ENCODE measurements at places on chromosomes 7 and 10.

DNA sequence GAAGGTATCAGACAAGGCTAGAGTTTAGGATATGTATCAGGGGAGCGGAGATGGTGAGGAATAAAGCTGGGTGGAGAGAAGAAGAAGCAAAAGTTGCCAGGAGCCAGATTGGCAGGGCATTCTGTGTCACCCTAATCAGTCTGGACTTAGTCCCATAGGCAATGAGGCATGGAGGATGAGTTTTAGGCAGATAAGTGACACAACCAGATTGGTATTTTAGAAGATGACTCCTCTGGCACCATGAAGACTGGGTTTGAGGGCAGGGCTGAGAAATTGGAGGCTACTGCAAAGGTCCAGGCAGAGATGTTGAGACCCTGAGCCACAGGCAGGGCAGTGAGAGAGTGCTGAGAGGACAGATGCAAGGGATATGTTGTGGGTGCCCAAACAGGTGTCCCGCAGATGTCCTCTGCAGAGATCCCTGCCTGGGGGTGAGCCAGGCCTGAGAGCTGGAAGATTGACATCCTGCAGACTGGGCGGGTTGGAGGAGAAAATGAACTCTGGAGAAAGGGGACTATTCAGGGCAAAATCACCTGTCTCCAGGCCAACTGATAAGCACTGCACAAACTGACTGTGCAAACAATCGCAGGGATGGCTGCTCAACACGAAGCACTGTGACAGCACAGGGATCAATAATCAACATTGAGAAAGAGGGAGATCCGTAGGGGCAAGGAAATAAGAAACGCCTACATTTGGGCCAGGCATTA lies 11.9 kb upstream of the HABP2 start:
- H3K36me3 ChIP-seq, result no peaks in the 10 kb centered on the region
- peaks cover 27% of the 10 kb centered on the region for H3K4me1 ChIP-seq
- no peak overlapping the region for H3K4me3 ChIP-seq
- no peaks in the 10 kb centered on the region for H3K27me3 ChIP-seq
- no peak overlapping the region for H3K27ac ChIP-seq
- peak; percentile 77 for DNase-seq

- H3K27ac ChIP-seq, result no peak overlapping the region
- no peaks in the 10 kb centered on the region for H3K4me1 ChIP-seq
- H3K27me3 ChIP-seq, result no peaks in the 10 kb centered on the region
- DNase-seq, result no peak
- H3K4me3 ChIP-seq, result no peak overlapping the region
Measured at GRCh38 chr7:3510101-3511020, 209.3 kb downstream of the SDK1 start.

DNA sequence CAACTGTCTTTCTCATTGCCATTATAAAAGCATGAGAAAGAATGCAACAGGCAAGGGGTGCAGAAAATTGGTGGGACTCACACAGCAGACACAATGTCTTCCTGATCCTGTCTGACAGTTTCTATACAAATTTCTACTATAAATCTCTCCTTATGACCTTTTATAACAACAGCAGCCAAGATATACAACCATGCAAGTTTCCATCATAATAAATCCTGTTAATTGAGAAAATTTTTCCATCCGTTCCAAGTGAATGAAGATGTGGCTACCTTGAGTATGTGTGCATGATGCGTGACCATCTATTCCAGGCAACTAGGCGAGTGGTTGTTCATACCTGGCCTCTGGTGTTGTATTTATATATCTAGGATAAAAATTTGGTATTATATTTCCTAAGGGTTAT lies 216.7 kb downstream of the BBS9 start:
- no peak overlapping the region for H3K27ac ChIP-seq
- H3K4me1 ChIP-seq, result no peaks in the 10 kb centered on the region
- no peak overlapping the region for H3K4me3 ChIP-seq
- no peaks in the 10 kb centered on the region for H3K36me3 ChIP-seq
- H3K27me3 ChIP-seq, result no peaks in the 10 kb centered on the region

DNA sequence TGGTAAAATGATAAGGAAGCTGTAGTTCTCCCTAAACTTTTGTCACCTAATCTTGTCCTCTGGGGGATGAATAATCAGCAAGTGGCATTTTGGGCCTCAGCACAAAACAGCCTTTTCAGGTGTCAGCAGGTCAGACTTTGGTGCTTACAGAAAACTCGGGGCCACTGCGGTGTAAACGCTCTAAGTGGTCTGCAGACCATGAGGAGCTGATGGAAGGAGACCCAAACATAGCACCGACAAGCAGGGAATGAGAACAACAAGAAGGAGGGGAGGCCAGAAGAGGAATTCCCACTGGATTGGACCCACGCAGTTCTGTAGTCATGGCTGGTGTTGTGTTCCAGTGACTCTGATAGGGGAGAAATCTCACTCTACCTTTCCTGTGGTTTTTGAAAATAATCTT lies 45.4 kb downstream of the RAMP3 start:
- no peak for DNase-seq
- H3K4me1 ChIP-seq, result peaks cover 19% of the 10 kb centered on the region
- H3K4me3 ChIP-seq, result no peak overlapping the region
- H3K27ac ChIP-seq, result no peak overlapping the region
- peaks cover 20% of the 10 kb centered on the region for H3K27me3 ChIP-seq
- no peaks in the 10 kb centered on the region for H3K36me3 ChIP-seq

DNA sequence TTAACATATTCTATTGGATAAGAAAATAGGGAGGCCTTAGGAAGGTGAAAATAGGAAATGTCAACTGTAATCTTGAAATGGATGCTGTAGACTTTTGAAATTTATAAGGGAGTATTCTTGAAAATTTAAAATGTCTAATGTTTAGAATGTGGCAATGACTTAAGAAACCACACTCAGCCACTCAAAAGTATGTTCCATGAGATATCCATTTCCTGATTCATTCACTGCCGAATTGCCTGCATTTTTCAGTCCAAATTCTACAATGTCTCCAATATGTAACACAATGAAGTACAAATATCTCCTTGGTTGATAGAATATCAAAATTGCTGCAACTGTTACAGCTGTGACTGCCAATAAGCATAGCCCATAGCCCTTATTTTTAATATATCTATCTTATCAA lies 25.9 kb downstream of the PRKG1 start:
- 0 out of 2 replicates have a peak, but pooled peaks cover 8% of the 10 kb centered on the region for H3K4me1 ChIP-seq
- no peak overlapping the region for H3K27ac ChIP-seq
- no peak overlapping the region for H3K4me3 ChIP-seq
- peak; percentile 36 for DNase-seq

DNA sequence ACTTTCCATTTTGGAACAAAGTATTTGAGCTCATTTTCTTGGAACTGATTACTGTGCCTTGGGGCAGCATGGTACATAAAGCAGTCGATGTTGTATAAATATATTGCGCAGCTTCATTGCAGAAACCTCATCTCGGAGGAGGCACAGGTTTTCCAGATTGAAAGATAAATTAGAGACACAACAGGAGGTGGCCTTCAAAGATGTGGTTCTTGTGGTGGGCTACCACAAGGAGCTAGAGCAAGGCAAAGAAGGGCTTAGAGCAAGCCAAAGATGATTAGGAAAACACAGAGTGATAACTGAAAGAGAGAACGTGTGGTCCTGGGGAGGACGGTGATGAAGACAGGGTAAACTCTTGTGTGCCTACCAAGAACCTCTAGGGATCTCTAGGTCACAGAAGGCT lies 169.1 kb upstream of the TNS3 start:
- no peak overlapping the region for H3K4me3 ChIP-seq
- H3K27me3 ChIP-seq, result no peaks in the 10 kb centered on the region
- H3K36me3 ChIP-seq, result no peaks in the 10 kb centered on the region
- H3K27ac ChIP-seq, result no peak overlapping the region

DNA sequence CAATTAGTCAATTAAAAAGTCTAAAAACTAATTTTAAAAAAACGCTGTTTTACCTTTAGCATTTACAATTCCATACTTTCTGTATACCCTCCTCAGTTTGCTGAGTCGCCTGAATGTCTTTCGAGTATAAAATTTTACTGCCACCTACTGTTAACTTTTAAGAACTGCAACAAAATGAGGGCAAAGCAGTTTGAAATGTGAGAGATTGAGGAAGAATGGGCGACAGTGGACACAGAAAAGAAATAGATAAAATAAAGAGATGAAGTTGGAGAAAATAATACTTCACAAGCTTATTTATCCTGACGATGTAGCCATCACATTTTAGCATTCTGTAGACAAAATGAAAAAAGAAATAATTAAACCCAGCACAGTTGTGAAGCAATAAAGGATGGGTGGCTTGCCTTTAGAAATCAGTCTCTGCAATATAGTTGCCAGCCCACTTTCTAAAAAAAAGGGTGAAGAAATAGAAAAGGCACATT lies 110.8 kb upstream of the PTN start:
- 0 out of 2 replicates have a peak, but pooled peaks cover 5% of the 10 kb centered on the region for H3K36me3 ChIP-seq
- peaks cover 22% of the 10 kb centered on the region for H3K4me1 ChIP-seq
- peak; percentile 67 for DNase-seq
- H3K27ac ChIP-seq, result peak overlapping the region; percentile 61
- H3K4me3 ChIP-seq, result peak overlapping the region; percentile 28

DNA sequence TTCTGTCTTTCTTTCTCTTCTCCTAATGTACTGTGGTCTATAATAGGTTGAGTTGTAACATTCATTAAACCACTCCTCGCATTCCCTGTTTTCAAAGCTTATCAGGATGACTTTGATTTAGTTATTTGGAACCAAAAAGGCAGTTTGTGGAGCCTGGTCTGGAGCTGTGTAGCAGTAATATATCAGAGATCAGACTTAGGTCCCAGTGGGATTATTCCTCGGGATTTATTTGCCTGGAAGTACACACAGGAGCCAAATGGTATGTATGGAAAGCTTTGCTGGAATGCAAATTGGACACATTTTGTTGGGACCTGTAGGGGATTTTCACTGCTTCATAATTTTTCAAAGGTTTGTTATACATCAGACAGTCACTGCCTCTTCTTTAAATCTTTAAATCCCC lies 40.9 kb downstream of the GBF1 start:
- peaks cover 1% of the 10 kb centered on the region for H3K4me1 ChIP-seq
- no peak for DNase-seq
- no peaks in the 10 kb centered on the region for H3K27me3 ChIP-seq

GRCh38 chr10:93993414-93993781 lies 333 bp upstream of the PLCE1 start:
- H3K4me1 ChIP-seq, result peaks cover 30% of the 10 kb centered on the region
- H3K36me3 ChIP-seq, result no peaks in the 10 kb centered on the region
- DNase-seq, result no peak
- H3K27ac ChIP-seq, result no peak overlapping the region

DNA sequence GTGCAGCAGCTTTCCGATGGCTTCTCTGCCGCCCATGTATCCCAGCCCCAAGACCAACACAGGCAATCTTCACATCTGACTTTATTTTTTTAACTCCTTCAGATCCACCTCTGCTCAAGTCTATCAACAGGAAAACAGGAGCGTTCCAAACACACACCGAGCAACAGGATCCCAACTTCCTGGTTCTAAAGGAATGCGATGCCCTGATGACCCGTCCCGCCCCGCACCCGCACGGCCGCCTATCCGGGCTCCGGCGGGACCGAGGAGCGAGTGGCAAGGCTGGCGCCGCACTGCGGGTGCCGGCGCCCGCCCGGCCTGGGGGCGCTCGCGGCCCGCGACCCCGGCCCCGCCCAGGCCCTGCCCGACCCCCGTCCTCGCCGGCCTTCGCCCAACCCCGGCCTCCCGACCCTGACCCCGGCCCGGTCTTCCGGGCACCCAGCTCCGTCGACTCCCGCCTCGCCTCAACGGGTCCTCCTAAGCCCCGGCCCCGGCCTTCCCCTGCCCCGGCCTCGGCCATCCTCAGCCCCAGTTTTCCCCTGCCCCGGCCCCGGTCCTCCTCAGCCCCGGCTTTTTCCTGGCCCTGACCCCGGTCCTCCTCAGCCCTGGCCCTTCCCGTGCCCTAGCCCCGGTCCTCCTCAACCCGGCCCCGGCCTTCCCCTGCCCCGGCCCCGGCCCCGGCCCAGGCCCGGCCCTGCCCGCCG lies 730 bp downstream of the LARP4B start:
- no peaks in the 10 kb centered on the region for H3K27me3 ChIP-seq
- peak overlapping the region; percentile 83 for H3K4me3 ChIP-seq
- H3K4me1 ChIP-seq, result peaks cover 15% of the 10 kb centered on the region
- H3K27ac ChIP-seq, result peak overlapping the region; percentile 80
- H3K36me3 ChIP-seq, result no peaks in the 10 kb centered on the region

DNA sequence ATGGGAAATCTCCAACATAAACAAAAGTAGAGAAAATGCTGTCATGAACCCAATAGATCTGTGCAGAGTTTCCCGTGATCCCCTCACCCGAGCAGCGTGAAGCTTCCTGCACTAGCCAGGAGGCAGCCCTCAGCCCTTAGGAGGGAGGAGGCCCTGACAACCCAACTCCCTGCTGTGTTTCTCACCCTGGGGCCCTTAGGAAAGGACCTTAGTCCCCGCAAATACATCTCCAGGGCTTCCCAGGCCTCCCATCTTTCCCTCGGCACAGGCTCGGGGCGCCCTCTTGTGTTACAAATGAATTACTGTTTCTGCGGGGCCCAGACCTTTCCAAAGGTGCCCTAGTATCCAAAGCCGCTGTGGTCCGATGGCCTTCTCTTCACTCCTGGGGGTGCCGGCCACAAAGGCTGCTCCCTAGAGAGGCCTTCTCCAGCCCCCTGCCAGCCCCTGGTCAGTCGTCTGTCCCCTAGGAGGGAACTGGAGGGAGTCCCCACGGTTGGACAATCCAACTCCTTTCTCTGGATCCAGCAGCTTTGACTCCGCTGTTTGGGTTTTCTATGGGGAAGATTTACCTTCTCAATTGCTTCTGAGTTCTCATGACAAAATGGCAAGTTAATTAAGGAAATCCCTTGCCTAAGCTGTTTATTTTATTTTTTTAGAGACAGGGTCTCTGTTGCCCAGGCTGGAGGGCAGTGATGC lies 49.9 kb upstream of the SH2B2 start:
- H3K27me3 ChIP-seq, result no peaks in the 10 kb centered on the region
- DNase-seq, result peak; percentile 80
- no peaks in the 10 kb centered on the region for H3K36me3 ChIP-seq
- H3K4me3 ChIP-seq, result no peak overlapping the region
- H3K4me1 ChIP-seq, result no peaks in the 10 kb centered on the region
- no peak overlapping the region for H3K27ac ChIP-seq

GRCh38 chr10:100710151-100710871 lies 35.1 kb upstream of the PAX2 start:
- H3K4me1 ChIP-seq, result no peaks in the 10 kb centered on the region
- H3K4me3 ChIP-seq, result no peak overlapping the region
- peaks cover 74% of the 10 kb centered on the region for H3K27me3 ChIP-seq
- H3K36me3 ChIP-seq, result no peaks in the 10 kb centered on the region
- peak; percentile 26 for DNase-seq

Data from GM23248 (cell line).